ENCODE measurements at places on chromosomes 1 and 21. TPM values are rescaled to one million over a fixed set of nuclear protein-coding genes. Genes with fewer than 3 reads are reported as not detected.
A peak's percentile ranks its signal among the peaks of the same experiment; 100 is the strongest.

DNA sequence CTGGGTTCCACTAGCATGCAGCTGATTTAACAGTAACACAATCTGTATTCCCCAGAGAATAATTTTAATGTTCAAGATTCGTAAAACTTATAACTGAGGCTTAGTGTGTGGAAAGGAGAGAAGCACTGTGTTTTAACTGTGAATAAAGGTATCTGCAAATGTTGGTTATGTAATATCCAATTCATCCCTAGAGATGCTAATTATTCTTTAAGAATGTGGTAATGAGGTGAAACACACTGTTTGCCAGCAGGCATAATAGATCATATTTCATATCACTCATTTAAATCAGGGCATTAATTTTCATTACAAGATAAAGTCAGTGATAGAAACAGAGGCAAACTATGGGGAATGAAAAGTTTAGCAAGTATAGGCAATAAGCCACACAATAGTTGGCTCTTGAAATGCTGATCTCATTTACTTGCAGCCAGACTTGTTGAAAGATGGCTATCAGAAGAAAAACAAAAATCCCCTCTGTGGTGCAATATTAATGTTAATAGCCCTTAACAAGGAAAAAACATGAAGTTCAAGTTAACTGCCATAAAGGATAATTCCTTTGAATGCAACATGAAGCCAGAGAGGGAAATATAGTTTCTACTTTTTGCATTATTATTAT, 33.4 kb downstream of the HMCN1 start:
- H3K4me1 ChIP-seq: peaks cover 19% of the 10 kb centered on the region
- no peak overlapping the region for H3K27ac ChIP-seq
- no peak overlapping the region for H3K4me3 ChIP-seq
- DNase-seq: no peak
- no peaks in the 10 kb centered on the region for H3K36me3 ChIP-seq

Gene TTC39A
- total RNA-seq: 0.73 TPM

Gene GPR3
- 8.3 TPM for total RNA-seq

DNA sequence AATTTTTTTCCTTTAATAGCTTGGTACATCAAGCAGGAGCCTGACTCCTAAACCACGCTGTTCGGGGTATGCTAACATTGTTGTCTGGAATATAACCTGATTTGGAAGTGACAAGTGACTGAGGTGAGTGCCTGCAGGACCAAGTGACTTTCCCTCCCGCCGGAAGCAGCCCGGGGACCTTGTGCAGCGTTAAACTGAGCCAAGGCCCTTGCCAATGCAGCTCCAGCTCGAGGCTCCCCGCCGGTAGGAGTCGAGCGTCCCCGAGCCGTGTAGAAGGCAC, 716 bp upstream of the MTARC1 start:
- no peak for DNase-seq
- H3K27ac ChIP-seq: peak overlapping the region; percentile 27
- H3K4me1 ChIP-seq: no peaks in the 10 kb centered on the region
- H3K27me3 ChIP-seq: no peaks in the 10 kb centered on the region

DNA sequence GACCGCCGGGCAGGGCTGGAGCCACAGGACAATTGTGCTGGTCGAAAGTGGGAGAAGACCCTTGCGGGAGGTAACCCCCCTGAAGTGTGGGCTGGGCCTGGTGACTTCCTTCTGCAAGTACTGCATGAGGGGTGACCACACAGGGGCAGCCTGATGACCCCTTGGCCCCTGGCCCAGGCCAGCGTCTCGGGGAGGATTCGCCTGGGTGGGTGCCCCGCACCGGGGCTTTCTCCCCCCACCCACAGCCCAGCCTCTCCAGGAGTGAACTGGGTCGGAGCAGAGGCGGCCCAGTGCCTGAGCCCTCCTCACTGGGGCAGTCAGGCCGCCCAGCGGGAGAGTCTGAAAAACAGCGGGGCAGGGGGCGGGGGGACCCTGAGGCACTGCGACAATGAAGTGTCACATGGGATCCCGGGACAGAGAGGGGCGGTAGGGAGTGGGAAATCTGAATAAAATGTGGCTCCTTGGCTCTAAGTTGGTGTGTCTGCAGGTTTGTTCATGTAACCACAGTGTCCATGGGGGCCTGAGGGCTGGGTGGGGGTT, 1.6 kb upstream of the DNMT3L start:
- no peak overlapping the region for H3K27ac ChIP-seq
- no peaks in the 10 kb centered on the region for H3K36me3 ChIP-seq
- DNase-seq: no peak

- H3K27ac ChIP-seq: no peak overlapping the region
- no peaks in the 10 kb centered on the region for H3K27me3 ChIP-seq
- H3K36me3 ChIP-seq: peaks cover 93% of the 10 kb centered on the region
- no peak overlapping the region for H3K4me3 ChIP-seq
Measured at GRCh38 chr21:32750405-32750804, 21.1 kb downstream of the PAXBP1 start.

- H3K36me3 ChIP-seq: no peaks in the 10 kb centered on the region
- 0 out of 2 replicates have a peak, but pooled peaks cover 3% of the 10 kb centered on the region for H3K4me1 ChIP-seq
- no peaks in the 10 kb centered on the region for H3K27me3 ChIP-seq
Measured at GRCh38 chr1:23184212-23184934, 15.7 kb upstream of the LUZP1 start.

DNA sequence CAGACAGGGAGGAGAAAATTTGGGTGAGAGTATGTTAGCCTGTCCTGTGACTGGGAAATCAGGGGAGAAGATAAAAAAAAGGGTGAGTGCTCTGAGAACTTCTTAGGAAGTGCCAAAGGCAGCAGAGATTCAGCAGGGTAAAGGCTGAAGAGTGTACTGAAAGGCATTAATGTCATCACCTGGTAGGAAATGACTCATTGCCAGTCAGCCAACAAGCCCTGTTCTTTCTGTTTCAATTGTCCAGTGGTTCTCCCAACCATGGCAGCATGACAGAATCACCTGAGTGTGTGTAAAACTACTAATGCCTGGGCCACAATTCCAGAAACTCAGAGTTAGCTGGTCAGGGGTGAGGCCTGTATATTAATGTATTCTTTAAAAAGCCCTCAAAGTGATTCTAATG, 83.5 kb downstream of the INTS7 start:
- H3K27me3 ChIP-seq: no peaks in the 10 kb centered on the region
- no peak for DNase-seq
- H3K4me1 ChIP-seq: no peaks in the 10 kb centered on the region
- no peak overlapping the region for H3K4me3 ChIP-seq
- no peak overlapping the region for H3K27ac ChIP-seq
- H3K36me3 ChIP-seq: peaks cover 36% of the 10 kb centered on the region

Gene ADORA3
- total RNA-seq: 0.10 TPM

- no peak overlapping the region for H3K27ac ChIP-seq
- H3K27me3 ChIP-seq: no peaks in the 10 kb centered on the region
- DNase-seq: no peak
- no peaks in the 10 kb centered on the region for H3K36me3 ChIP-seq
- no peaks in the 10 kb centered on the region for H3K4me1 ChIP-seq
Measured at GRCh38 chr1:195970209-195970608, 638.0 kb downstream of the KCNT2 start.

Gene SPRR2B
- not detected for total RNA-seq
